Vagina (tissue), 2 donors: ENCODE measurements at places on chromosomes 5 and 9.

GRCh38 chr9:116383936-116384335 lies 230.3 kb downstream of the PAPPA start:
- no peak for DNase-seq

DNA sequence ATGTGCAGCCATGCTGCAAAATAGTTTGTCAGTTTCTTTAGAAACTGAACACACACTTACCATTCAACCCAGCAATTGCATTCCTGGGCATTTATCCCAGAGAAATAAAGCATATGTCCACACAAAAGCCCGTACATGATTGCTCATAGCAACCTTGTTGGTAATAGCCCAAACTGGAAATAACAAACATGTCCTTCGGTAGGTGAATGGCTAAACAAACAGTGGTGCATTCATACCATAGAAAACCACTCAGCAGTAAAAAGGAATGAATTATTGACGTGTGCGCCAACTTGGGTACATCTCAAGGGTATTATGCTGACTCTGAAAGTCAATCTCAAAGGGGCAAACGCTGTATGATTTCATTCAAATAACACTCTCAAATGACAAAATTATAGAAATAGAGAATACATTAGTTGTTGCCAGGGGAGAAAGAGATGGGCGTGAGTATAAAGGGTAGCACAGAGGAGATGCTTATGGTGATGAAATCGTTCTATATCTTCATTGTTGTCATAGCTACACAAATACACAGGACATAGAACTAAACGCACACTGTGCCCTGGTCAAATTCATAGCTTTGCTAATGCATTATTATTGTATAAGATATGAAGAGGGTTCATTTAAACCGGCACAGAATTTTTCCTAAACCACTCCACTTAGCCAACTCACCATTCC lies 58.2 kb downstream of the DRD1 start:
- no peak for DNase-seq

- DNase-seq, result no peak
Measured at GRCh38 chr5:14123551-14123950, 19.6 kb upstream of the TRIO start.

GRCh38 chr5:77430726-77431125 lies 61.4 kb downstream of the WDR41 start:
- no peak for DNase-seq

- no peak for DNase-seq
Measured at GRCh38 chr9:112751056-112751795, 666 bp downstream of the SNX30 start.

DNA sequence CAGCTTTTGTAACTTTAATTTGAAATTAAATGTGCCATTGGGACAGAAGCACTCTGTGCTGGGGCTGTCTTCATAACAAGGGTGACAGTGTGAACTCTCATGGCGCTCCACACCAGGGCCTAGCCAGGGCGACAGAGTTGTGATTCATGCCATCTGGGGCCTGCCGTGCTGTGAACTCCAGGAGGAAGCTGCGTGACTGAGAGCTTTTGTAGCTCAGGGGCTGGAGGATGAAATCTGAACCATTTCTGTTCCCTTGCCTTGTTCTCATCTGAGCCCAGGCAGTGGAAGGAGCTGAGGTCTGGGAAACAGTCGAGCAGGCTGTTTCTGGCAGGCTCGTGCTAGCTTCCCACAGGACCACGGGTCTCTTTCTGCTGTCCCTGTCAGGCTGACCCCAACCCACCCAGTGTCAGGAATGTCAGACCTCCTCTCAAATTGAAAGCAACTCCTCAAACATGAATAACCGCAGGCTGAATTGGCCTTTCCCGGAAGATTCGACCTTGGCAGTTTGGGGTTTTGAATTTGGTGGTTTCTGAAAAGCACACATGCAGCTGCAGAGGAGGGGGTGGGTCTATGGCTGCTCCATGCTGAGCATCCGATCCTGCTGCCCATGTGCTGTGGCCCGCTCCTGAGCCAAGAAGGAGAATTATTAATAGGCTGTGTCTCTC lies 69.2 kb upstream of the RPS23 start:
- no peak for DNase-seq

- no peak for DNase-seq
Measured at GRCh38 chr5:160477266-160477970, 55.8 kb downstream of the PTTG1 start.

DNA sequence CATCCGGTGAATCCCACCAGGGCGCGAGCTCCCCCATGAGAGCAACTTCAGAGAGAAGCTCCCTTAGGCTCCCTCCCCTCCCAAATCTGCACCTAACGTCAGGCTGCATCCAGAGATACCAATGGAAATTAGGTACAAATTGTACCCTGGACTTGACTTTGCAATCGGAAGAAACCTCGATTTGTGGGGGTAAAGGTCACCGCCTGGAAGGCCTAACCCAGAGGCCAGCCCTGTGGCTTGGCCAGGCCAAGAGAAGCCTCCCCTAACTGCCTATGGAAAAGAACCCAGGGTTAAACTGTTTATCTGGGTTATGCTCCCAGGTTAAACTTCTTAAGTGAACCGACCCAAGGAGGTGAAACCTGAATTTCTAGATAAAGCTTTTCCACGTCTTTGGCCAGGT lies 80.4 kb downstream of the GTF3C4 start:
- peak; percentile 52 for DNase-seq
